Fibroblast of the aortic adventitia (primary cell): ENCODE measurements at places on chromosomes 7 and 10. TPM values are rescaled to one million over a fixed set of nuclear protein-coding genes. Genes with fewer than 3 reads are reported as not detected.

GRCh38 chr10:120996456-120997034, 145.4 kb downstream of the WDR11 start:
- no peak for DNase-seq

DNA sequence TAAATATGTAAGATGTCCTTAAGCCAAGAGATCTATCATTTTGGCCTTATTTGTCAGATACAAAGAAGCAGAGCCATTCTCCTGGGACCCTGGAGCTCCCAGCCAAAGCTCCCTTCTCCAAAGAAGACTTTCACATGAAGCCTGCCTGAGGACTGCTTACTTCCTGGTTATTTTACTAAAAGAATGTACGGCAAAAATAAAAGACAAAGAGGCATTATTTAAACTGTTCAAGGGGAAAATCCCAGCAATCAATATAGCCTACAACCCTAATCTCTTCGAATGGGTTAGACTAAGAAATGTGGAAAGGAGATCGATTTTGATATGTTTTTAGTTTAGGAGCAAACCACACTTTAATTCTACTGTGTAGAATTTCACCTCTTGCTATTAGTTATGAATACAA, 237.9 kb upstream of the CTBP2 start:
- DNase-seq = no peak

Gene PKD2L1
- not detected in 2 replicates for total RNA-seq

Gene TRIM73
- 0.18 and 1.6 TPM in 2 replicates for total RNA-seq

DNA sequence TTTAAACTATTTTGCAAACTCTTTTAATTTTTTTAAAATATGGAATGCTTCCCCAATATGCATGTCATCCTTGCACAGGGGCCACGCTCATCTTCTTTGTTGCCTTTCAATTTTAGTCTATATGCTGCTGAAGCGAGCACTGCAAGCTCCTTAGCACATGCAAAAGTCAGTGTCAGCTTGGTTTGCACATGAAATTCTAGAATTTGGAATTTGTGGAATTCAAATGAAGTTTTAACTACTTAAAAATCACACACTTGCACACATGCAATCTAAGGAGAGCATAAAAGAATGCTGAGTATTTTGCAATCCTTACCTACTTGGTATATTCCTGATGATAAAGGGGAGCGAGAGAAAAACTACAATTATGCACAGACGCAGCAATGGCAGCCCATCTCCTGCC, 78.3 kb upstream of the ATP6V0A4 start:
- no peak for DNase-seq

GRCh38 chr7:27108390-27109127, 6.1 kb upstream of the HOXA2 start:
- DNase-seq = peak; percentile 69

DNA sequence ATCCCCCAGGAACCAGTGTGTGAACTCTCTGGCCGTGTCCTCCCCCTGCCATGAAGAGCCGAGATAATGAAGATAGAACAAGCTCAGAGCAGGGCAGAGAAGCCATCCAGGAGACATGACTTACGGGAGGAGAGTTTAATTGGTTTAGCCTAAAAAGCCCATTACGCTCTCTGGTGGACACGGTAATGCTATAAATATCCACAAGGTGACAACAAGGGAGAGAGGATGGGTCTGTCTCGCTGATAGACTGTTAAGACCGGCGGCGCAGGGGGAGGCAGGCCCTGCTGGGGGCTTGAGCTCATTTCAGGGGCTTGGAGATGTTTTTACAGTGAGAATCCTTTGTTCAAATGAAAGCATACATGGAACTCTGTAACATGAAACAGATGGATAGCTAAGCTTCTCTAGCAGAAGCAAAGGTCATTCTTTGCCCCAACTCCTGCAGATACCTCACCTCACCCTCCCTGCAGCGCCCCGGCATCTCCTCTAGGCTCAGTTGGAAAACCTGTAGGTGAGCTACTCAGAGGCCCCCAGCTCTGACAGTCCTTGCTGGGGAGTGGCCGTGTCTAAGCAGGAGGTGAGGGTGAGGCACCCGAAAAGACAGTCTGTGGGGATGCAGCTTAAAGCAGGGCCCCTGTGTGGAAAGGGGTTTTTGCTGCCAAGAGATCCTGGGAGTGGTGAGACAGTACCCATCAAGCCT, 40.8 kb upstream of the LOXL4 start:
- no peak for DNase-seq

- no peak for DNase-seq
Observed at GRCh38 chr10:13483073-13483472, 45.7 kb downstream of the BEND7 start.

Gene ATE1
- 39.9 and 53.2 TPM in 2 replicates for total RNA-seq

- DNase-seq = peak; percentile 81
Observed at GRCh38 chr10:21525367-21526187, at the start of gene SKIDA1. TSS of gene SKIDA1 (minus strand) at chr10:21525682. CDS start at chr10:21517822, 7,860 bp downstream.

Gene OPN4
- total RNA-seq = not detected in 2 replicates

DNA sequence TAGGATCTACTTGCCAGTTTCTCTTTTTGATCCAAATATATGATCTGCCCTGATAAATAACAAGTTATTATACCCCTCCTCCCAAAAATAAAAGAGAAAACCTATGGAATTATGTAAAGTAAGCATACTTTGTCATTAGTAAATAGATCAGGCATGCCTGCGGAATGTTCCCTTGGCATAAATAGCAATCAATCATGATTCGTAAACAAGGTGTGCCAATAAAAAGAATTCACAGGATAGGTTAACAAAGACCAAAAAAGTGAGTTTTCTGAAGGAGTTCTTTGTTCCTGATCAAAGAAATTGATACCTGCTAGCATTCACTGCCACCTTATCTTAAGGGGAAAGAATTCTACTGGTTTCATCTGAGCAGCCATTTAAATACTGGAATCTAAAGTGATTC, 11.9 kb downstream of the ITGB1 start:
- no peak for DNase-seq

Gene SLC18A3
- total RNA-seq = not detected in 2 replicates

Gene GATA3
- not detected in 2 replicates for total RNA-seq
